ENCODE measurements at places on chromosomes 7 and 10.

DNA sequence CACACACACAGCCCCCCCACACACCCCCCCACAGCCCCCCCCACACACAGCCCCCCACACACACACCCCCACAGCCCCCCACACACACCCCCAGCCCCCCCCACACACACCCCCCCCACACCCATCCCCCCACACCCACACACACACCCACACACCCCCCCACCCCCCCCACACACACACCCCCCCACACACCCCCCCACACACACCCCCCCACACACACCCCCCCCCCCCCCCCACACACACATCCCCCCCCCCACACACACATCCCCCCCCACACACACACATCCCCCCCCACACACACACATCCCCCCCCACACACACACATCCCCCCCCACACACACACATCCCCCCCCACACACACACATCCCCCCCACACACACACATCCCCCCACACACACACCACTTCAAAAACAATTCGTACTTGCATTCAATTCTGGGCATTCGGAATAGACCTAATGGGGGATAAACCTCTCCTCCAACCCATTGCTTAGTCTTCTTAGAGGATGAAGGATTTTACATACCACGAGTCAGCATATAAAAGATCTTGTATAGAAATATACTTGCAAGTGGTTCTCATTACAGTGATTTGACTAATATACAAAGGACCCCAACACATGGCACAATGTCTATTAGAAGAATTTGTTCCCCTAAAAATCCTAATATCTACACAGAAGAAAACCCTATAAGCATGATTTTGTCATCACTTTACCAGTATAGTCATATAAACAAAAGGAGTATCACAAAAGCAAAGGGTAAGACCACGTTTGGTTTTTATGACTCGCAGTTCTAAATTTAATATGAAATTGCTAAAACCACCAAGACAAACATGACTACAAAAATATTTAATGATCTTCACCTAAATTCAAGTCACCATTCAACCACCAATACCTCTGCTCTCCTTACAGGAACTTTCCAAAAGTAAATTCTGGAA is 80.9 kb downstream of the DIP2C start:
- peak; percentile 38 for DNase-seq

GRCh38 chr7:101770466-101770865 is 47.0 kb upstream of the CUX1 start:
- no peak for DNase-seq

GRCh38 chr7:120949393-120949911 is 1.1 kb upstream of the ING3 start:
- DNase-seq = no peak

- DNase-seq = no peak
Observed at GRCh38 chr10:70437721-70438120, 3.8 kb downstream of the NODAL start.

DNA sequence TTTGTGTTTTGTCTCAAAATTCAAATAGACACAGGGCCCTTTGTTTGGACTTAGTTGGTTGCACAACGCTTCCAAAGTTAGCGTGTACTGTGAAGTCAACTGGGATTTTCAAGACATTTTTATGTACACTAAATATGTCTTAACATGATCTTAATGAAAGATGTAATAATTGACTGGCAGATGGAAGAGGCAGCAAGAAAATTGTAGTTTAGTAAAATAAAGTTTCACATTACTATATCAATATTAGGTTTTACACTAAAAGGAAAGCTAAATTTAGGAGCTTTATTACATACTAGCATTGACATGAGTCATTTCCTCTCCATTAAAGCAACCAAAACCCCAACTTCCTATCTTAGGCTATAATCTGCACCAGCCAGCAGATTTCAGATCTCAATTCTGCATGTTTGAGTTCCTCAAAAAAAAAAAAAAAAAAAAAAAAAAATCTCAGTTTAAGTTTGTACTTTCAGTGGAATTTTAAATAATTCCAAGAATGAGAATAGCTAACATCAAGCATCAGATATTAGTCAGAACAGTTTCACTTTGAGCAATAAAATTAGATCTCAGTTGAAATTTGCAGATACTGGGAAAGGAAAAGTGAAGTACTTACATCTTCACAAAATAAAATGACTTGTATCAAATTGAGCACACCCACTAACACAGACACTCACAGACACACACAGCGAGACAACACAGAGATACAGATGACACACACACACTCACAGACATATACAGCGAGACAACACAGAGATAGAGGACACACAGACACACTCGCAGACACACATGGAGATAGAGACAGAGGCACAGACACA is 346.6 kb upstream of the KLF6 start:
- peak; percentile 94 for DNase-seq

Measured in HCEC 1CT (cell line).